Activated T-helper 1 cell treated with anti-CD3 and anti-CD28 coated beads, Interleukin-2, amount 50 U/mL, for 16 hours (primary cell): ENCODE measurements at places on chromosomes 1 and 21.

DNA sequence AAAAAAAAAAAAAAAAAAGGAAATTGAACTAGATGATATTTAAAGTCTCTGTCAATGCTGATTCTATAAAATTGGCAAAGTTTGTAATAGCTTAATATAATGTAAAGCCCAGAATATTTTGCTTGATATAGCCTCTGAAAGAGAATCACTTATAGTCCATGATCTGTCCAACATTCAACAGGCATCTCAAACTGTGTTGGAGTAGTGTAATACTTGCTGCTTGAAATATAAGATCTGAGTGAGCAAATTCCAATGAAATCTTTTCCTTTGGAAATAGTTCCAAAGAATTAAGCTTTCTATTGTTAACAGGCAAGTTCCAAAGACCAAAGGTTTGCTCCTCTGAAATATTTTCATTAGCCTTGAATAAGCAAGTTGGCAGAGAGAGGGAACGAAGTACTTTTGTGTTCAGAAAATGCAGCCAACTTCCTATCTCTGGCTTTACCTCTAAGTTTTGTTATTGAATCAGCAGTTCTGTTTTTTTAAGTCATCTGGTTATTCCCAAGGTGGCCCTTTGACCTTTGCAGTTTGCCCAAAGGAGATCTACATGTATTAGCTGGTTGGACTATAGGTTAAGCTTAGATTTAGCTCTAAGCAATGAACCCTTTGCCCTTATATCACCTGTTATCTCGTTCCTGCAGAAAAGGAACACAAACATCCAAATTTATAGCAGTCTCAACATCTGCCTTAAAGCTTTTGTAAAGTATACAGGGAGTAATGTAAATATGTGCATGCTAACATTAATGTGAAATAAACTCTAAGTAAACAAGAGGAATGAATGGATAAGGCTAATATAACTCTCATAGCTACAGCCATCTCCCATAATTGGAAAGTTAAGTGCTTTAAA lies 24.4 kb upstream of the CEP350 start:
- no peak for DNase-seq

- DNase-seq: no peak
Observed at GRCh38 chr1:109475261-109475660, 8.4 kb upstream of the ATXN7L2 start.

- DNase-seq: no peak
Observed at GRCh38 chr1:61079898-61080336, 2.4 kb upstream of the NFIA start.

DNA sequence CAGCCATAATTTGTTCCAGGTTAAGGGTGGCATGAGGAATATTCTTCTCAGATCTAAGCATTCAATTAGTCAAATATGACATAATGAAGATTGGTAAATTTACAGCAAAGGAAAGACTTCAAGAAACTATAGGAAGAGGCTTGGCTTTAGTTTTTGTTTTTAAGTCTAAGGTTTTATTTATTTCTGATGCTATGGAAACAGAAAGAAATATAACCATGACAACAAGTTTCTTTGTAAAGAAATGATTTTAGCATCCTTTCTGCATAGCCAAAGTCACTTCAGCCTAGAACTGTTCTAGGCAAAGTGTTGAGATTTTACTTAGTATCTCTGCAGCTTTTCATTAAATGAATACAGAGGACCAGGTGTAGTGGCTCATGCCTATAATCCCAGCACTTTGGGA lies 27.7 kb downstream of the PEA15 start:
- DNase-seq: no peak

DNA sequence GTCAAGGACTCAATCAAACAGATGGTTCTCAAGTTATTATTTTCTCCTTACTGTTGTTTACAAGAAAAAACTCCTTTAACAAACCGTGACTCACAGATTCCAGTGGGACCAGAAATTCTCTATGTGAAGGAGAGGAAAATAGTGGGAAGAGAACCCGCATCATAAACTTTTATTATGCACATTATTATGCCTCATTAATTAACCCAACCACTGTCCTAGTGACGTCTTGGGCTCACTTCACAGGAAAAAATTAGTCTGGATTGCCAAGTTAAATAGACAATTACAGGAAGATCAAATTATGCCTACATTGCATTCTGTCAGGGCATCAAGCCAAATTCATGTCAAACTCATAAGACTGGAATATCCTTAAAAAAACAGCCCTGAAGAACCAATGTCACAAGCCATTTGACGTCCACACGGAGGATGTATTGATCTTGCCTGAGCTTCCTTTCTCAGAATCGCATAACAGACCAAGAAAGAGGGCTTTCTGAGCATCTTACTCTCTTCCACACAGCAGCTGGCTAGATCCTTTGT lies 347.8 kb downstream of the DUSP10 start:
- DNase-seq: no peak

DNA sequence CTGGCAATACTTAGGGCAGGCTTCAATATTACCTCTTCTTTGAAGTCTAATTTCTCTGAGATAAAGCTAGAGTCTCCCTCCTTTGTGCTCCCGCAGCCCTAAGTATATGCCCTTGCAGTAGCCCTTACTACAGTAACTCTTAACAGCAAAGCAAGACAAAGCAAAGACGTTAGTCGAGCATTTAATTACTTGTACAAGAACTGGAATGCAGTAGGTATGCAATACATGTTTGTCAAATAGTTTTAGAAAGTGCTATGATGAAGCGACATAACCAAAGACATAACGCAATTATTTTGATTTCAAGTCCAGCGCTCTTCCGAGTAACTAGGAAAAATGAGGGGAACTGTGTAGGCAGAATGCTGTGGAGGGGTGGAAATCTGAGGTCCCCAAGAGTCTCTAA lies 1.6 kb downstream of the P3H1 start:
- DNase-seq: no peak

DNA sequence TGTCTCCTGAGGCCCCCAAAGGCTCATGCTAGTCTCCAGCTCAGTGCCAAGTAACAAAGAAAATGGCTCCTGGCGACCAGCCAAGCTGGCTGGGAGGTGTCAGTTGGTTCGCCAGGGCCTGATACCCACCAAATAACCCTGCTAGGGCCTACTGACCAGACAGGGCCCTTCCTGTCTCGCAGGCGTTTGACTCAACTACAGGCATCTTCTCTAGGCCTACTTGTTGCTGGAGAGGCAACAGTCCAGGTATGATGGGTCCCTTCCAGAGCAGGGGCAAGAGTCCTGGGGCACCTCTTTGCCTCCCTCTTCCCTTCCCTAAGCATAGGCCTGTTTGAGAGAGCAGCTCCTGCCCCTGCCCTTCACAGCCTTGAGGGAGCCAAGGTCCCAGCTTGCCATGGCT lies 147.9 kb upstream of the VANGL1 start:
- DNase-seq: no peak

GRCh38 chr1:177287270-177287669 lies 116.5 kb downstream of the BRINP2 start:
- no peak for DNase-seq

GRCh38 chr21:45581322-45581712 lies 39.1 kb upstream of the SLC19A1 start:
- DNase-seq: no peak

- DNase-seq: no peak
Observed at GRCh38 chr21:43657355-43658087, 1.8 kb downstream of the HSF2BP start.

GRCh38 chr1:190022709-190023108 lies 455.0 kb downstream of the BRINP3 start:
- no peak for DNase-seq

- peak; percentile 26 for DNase-seq
Observed at GRCh38 chr1:13813398-13814012, 113.5 kb downstream of the PRDM2 start.

GRCh38 chr21:32886339-32886738 lies 114.8 kb upstream of the PAXBP1 start:
- no peak for DNase-seq

DNA sequence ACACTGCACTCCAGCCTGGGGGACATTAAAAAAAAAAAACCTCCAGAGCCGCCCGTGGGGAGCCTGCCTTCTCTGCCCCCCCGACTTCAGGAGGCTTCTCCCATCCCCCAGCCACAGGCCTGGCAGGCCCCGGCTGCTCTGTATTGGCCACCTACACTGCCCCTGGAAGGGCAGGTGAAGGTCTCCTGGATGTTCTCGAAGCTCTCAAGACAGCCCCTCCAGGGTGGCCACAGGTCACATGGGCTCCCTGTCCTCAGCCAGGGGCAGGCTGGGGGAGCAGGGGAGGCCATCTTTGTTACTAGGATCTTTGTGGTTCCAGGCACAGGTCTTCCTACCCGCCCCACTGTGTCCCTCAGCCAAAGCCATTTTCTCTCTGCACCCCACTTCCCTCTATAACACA lies 32.8 kb downstream of the PADI6 start:
- DNase-seq: no peak

DNA sequence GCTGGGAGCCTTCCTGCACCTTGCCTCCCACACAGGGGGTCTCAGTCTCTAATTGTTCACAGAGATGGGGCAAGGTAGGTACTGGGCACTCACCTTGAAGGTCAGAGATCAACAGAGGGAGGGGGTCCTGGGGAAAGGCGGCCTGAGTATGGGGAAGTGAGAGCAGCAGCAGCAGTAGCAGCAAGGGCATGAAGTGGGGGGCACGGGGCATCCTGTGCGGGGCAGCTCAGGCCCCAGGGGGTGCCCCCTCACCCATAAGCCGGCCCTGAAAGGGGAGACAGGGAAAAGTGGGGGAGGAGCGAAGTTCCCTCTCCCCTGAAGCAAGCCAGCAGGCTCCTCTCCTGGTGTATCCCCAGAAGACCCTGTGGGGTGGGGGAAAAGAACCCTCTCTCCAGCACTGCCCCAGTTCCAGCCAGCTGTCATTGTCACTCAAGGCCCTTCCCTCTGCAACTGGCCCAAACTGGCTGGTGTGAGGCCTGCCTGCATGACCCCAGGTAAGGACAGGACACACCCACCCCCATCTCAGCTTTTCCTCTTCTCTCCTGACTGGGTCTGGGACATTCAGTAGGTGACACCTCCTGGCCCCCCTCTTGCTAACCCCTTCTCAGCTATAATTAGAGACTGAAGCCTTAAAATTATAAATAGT lies 3.9 kb downstream of the SEMA6C start:
- no peak for DNase-seq

GRCh38 chr1:179591592-179592580 lies at the start of gene TDRD5:
Gene TDRD5, plus strand, starts transcription at chr1:179591832. Its CDS starts 784 bp downstream, at chr1:179592616.
- DNase-seq: no peak

DNA sequence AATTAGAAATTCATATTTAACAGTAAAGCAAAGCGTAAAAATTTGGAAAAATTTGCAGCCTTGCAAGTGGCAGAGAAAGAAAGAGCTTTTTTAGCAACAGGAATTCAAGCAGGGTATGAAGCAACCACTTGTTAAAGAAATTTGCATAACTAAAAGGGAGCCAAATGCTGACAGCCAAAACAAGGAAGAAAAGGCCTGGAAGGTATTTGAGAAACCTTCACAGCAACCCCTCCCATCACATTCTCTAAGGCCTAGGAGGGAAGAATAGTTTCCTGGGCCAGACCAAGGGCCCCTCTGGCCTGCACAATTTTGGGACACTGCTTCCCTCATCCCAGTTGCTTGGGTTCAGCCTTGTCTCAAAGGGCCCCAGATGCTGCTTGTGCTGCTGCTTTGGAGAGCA lies 672.4 kb upstream of the TMPRSS15 start:
- no peak for DNase-seq

GRCh38 chr1:112436384-112437156 lies 40.6 kb downstream of the CTTNBP2NL start:
- DNase-seq: no peak

DNA sequence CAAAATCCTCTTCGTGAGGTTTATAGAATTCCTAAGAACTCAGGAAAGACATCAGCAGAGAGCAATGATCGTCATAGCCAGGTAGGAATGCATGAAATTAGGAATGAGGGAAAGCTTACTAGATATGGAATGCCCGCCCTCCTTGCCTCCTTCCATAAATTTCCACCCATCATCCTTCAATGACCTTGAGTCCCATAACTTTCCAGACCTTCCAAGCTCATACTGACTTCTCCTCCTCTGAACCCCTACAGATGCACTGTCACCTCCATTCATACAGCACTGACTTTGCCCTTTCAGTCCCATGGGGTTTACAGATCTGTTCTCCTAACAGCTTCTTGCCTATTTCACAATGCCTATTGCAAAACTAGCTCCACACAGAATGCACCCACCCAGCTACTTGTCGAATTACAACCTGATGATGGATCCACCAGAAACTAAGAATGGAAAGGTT lies 23.8 kb upstream of the PPP1R15B start:
- DNase-seq: no peak

DNA sequence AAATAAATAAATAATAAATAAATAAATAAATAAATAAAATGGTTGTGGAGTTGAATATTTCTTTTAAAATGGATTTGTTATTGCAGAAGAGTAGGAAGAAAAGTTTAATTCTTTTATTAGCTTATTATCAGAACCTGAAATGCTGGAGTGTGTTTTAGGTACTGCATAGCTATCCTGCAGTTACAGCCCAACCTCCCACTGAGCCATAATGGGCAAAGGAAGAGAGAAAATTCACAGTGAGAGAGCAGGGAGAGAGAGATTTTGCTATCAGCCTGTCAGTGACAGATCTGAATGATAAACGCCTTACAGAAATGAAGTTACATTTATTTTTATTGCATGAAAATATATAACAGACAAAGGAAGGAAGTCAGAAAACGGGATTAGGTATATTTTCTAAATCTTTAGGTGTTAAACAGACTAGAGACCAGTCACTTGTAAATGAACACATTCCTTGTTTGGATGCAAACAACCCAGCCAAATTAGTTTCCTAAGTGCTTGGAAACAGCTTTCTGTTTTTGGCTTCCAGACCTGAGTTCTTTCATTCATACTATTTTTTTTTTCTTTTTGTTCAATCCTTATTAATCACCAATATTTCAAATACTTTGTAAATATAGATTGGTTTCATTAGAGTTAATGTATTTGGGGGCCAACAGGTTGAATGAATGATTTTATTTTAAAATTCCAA lies 425.3 kb downstream of the USP25 start:
- no peak for DNase-seq

DNA sequence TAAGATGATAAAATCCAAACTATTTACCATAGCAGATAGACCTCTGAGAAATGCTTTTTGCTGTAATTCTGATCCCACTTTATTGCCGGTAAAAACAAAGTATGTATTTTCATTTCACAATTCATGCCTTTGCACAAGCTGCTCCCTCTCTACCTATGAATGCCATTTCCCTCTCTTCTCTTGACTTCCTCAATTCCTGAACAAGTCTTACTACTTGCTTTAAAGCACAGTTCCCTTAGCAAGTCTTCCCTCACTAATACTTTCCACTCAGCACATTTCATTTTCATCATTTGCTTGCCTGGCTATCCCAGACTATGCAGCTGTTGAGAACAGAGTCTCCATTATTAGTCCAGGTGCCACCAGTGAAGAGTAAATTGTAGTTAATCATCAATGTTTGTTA lies 13.8 kb downstream of the GPATCH2 start:
- DNase-seq: no peak

GRCh38 chr1:193306430-193306829 lies 120.0 kb upstream of the B3GALT2 start:
- DNase-seq: no peak
